ENCODE measurements at places on chromosomes 16 and 17.
A peak's percentile ranks its signal among the peaks of the same experiment; 100 is the strongest.

DNA sequence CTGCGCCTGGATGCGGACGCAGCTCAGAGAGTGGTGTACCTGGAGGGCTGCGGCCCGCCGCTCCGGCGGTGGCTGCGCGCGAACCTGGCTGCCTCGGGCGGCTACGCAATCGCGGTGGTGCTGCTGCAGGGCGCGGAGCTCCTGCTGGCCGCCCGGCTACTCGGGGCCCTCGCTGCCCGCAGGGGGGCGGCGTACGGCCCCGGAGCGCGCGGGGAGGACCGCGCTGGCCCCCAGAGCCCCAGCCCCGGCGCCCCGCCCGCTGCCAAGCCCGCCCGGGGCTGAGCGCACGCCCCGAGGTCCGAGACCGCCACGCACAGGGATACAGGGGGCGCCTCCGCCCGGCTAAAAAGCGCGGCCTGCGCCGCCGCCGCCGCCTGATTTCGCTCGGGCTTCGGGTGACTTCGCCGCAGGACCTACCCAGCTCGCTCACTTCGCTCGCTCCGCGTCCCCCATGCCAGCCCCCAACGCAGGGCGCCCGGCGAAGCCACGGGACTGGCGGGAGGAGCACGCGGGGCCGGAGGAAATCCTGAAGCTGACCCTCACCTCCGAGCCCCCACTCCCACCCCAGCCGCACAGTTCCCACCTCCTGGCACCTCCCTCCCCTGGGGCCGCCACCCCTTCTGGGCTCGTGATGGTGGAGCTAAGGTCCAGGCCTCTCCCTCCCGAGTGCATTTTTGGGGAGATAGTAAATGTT lies 8.2 kb downstream of the PDE6G start:
- no peak for DNase-seq

DNA sequence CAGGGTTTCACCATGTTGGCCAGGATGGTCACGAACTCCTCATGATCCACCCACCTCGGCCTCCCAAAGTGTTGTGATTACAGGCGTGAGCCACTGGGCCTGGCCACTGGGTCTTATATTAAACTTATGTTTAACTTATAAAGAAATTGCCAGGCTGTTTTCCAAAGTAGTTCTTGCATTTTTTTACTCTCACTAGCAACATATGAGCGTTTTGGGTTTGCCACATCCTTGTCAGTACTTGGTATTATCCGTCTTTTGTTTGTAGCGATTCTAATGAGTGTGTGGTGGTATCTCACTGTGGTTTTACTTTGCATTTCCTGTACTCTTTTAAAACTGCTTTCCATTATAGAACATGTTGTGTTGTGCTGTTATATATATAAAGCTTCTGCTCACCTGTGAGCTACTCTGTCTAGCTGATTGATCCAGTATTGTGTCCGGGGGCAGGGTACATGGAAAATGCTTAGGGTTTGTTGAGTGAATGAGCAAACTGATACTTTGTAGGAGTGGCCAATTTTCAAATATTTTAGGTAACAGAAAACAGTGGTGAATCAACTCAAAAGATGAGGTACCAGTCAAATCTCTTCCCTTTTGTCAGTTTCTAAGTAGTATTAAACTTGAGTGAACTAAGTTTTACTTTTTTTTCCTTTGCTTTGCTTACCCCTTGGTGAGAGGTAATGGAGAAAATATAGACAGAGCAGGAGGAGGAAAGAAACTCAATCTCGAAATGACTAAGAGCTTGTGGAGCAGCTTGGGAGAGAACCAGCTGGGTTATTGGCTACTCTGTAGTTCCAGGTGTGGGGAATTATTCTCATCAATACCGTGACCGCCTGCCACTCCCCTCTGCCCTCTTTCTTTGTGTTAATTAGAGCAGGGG lies 75.8 kb downstream of the PITPNC1 start:
- no peak for DNase-seq

- DNase-seq = peak; percentile 27
These were observed 38.5 kb upstream of the NKD1 start for GRCh38 chr16:50509521-50510341.

DNA sequence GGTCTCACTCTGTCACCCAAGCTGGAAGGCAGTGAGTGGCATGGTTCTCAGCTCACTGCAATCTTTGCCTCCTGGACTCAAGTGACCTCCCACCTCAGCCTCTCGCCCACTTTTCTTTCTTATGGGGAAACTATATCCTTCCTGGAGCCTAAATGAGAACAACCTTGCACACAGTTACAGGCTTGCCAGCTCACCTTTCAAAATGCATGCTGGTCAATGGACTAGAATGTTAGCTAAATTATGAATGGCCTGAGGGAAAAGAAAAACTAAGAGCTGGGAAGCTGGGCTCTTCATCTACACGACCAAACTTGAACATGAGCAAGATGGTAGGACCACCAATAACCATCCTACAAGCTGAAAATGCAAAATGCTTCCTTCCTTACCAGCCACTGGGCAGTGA lies 10.6 kb upstream of the LHX1 start:
- no peak for DNase-seq

DNA sequence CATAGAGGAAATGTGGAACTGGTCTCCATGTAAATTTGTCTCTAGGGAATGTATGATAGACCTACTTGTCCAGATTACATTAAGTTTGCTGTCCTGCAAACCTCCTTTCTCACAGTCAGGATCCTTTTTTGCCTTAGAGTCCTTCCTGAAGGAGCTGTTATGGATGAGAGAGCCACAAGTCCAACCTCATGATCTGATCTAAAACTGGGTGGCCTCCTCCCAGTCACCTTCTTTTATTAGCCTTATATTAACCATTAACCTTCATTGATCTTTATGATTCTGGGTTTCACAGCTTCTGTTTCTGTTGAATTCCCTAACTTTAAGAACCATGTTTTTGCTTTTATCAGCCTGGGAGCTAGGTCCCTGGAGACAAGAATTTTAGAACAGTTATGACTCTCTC lies 64.1 kb downstream of the NEUROD2 start:
- no peak for DNase-seq

- DNase-seq = no peak
These were observed 57.5 kb upstream of the DOC2B start for GRCh38 chr17:238964-239259.

- DNase-seq = no peak
These were observed 34.4 kb downstream of the GDPD1 start for GRCh38 chr17:59254742-59255141.

DNA sequence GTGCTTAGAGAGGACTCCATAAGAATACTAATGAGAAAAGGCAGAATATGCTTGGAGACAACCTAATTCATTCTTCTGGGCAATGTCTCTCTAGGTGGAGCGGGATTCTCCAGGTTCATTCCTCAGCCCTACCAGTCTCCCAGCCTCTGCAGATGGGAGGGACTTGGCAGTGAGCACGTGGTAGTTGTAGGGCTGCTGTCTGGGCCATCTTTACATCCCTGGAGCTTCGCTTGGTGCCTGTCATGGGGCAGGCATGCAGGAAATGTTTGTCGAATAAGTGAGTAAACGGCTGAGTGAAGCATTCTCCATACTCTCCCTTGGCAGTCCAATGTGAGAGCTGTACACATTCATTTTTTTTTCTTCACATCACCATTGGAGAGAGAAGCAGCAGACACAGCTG lies 387.5 kb downstream of the UTP18 start:
- no peak for DNase-seq

- DNase-seq = no peak
These were observed at the start of gene PCGF2 for GRCh38 chr17:38748149-38748891. Gene PCGF2, minus strand, starts transcription at chr17:38748336. Its CDS starts 7,934 bp downstream, at chr17:38740402.

- no peak for DNase-seq
These were observed 24.4 kb downstream of the CCDC57 start for GRCh38 chr17:82188001-82188961.

GRCh38 chr16:30340621-30341020 lies 14.5 kb downstream of the CD2BP2 start:
- no peak for DNase-seq

- no peak for DNase-seq
These were observed 56.4 kb upstream of the TOM1L1 start for GRCh38 chr17:54844233-54844632.

- DNase-seq = no peak
These were observed 424 bp downstream of the MON1B start for GRCh38 chr16:77191259-77191969.

- no peak for DNase-seq
These were observed 15.7 kb upstream of the NOG start for GRCh38 chr17:56577843-56578204.

GRCh38 chr17:78343187-78343542 lies 16.7 kb downstream of the SOCS3 start:
- DNase-seq = no peak

GRCh38 chr17:42846594-42847280 lies 2.4 kb downstream of the AOC2 start:
- DNase-seq = no peak

DNA sequence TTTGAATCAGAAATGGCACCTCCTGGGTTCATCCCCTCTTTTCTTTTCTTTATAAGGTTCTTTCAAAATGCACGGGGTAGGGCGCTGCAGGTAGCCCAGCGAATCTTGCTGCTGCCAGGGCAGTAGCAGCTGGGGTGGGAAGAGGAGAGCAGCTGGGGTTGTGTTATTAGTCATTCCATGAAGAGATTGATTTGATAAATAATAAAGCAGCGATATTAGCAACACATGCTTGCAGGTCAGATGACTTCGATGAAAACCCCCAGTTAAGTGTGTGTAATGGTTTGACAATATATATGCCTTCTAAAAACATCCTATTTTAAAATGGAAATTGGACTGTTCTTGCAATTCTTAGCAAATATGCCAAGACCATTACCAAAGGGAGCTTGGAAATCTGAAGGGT lies 200.7 kb downstream of the CCDC182 start:
- DNase-seq = no peak

DNA sequence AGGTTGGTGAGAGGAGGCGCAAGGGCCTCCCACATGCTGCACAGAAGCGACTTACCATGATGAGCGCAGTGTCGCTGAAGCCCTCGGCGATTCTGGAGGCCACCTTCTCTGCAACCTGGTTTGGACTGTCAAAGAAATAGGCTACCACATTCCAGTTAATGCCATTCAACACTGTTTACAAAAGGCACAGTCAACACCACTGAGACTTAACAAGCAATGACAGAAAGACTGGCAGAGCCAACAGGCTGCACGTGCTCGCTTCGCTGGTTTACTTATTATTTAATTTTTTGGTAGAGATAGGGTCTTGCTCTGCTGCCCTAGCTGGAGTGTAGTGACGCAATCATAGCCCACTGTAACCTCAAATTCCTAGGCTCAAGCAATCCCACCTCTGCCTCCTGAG lies 18.2 kb downstream of the EMC8 start:
- no peak for DNase-seq

GRCh38 chr16:17440131-17440530 lies 30.6 kb downstream of the XYLT1 start:
- DNase-seq = no peak

DNA sequence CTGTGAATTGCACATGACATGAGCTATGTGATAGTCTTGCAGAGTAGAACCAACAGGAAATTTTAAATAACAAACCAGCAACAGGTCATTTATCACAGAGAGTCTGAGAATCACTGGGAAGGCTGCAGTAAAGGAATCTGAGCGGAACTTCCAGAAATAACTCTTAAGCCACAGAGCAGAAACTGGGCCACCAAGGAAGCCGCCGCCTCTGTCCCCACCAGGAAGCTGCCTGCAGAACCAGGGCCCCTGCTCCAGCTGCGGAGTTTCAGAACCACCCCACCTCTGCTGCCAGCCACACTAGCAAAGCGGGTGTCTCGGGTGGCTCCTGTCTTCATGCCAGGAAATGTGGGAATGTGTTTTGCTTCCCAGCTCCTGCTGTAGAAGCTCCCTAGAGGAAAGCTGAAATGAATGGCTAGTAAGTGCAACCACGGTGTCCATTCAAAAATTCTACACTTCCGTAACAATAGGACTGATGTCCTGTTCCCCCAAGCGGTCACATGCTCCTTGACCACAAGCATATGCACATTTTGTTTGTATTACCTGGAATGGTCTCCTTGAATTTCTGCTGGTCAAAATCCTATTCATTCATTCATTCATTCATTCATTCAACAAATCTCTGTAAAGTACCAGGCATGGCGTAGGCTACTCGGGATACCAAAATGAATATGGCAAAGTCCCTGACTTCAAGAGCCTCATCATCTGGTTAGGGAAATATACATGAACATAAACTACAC lies 7.7 kb upstream of the ITPRIPL2 start:
- no peak for DNase-seq

- DNase-seq = no peak
These were observed 2.6 kb upstream of the KRT14 start for GRCh38 chr17:41589301-41589700.

- no peak for DNase-seq
These were observed 31.0 kb downstream of the PSMD12 start for GRCh38 chr17:67335245-67335835.

DNA sequence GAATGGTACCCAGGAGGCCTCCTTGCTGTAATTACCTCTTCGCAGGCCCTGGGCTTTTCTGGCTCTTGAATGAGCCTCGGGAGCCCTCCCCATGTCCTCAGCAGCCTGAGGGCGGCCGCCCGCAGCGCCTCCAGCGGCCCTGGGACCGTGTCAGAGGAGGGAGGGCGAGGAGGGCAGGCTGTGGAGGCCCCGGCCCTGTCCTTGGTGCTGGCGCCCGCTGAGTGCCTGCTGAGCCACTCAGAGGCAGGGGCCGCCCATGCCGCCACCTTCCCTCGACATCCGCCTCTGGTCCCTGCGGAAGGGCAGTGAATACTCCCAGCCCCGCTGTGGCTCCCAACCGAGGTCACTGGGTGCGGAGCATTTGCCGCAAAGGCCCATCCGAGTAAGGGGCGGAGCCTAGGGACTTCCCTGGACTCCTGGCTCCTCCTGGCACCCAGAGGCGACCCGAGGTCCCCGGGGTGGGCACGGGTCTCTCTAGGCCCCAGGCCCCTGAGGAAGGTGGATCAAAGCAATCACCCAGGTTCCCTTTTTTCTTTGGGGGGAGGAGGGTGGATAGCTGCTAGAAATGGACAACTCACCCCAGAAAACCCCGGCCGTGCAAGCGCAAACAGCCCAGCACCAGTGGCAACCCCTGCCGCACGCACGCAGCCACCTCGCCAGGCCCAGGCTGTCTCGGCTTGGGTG lies 2.8 kb downstream of the RBFOX3 start:
- DNase-seq = no peak

- DNase-seq = no peak
These were observed 335.3 kb downstream of the XYLT1 start for GRCh38 chr16:17135439-17135838.

DNA sequence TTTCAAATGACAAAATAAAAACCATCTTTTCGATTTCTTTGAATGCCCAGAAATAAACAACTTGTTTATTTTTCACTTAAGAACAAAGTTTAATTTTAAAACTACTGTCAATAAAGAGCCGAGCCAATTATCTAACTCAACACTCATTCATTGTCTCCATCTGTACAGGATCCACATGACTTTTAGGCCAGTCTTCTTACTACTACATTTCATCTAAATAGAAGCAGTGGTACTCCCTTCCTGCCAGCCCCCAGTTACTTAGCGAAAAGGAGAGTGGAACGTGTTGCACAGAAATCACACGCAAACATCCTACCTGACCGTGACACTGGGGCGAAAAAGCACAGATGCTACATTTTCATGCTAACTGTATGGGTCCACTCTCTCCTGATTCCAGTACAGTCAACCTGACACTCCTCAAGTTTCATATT lies 1.2 kb downstream of the GNA13 start:
- no peak for DNase-seq

Measured in stimulated activated CD4-positive, alpha-beta T cell treated with anti-CD3 and anti-CD28 coated beads, Interleukin-15, amount 100 ng/mL, for 48 hours (primary cell).